Caco-2 (cell line): ENCODE measurements at places on chromosomes 4 and X.

- no peak for DNase-seq
These were observed 177.1 kb downstream of the SPANXN3 start for GRCh38 chrX:143340190-143340589.

DNA sequence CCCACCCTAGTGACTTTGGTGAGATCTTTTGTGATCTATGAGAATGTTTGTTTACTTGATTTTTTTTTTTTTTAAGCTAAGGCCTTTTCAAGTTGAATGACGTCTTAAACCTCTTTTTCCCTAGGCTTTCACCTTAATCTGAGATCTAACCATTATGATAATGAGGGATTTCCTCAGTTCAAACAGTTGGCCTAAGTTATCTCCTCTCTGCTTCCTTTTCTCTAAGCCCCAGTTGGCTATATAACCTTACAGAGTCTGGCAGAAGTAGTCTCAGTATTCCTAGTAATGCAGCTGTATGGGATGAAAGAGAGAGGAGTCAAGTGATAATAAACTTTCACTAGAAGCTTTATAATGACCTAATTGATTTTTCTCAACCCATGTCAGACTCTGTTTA lies 99.0 kb downstream of the STIM2 start:
- no peak for DNase-seq

DNA sequence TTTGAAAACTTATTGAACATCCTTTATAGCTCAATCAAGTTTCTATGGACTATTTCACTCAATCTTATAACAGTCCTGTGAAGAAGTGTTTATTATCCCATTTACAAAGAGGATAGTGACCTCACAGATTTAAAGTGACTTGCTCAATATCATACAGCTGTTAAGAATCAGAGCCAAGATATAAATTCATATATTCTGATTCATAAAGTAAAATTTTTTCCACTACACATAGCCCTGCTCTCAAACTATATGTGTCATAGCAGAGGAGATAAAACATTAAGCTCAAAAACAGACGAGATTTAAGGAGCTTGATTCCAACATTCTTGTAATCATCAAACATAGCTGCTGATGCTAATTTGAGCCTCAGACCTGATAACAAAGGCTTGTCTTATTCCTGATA lies 226.8 kb downstream of the CAMK2D start:
- no peak for DNase-seq

DNA sequence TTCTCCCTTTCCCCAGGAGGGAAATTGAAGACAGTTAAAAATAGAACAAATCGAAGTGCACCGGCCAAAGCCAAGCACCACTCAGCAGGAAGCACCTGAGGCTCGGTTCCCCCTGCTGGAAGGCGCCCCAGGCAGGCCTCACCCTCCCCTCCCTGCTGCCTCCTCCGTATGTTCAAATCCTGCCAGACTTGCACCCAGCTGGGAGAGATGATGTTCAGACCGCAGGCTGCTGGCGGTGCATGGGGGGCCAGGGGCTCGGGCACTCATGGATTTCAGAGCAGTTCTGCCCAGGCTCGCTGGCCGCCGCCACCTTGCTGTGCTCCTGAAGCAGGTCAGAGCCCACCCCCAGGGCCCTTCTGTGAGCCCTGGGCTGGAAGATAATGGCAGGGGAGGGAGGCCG lies 91.4 kb downstream of the DCTD start:
- DNase-seq, result no peak

- no peak for DNase-seq
These were observed 20.2 kb downstream of the PPA2 start for GRCh38 chr4:105453550-105454205.

DNA sequence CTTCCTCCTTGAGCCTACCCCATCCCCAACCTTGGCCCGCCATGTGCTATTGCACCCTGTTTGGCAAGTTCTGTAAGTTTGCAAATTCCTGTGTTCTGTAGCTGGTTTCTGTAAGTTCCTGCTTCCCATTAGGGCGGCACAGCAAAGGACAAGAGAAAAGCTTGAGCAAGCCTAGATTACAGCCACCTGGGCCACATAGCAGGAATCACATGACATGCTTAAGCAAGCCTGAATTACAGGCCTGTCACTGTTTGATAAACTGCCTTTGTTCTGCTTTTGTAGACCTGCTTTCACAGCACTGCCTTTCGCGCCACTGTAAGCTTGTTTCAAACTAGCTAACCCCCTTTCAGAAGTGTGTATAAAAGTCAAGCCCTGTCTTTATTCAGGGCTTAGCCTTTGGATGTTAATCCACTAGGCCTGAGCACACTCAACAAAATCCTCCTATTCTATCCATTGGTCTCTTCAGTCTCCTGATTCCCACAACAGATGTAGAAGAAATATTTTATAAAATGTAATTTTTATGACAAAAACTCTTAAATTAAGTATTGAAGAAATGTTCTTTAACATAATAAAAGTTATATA lies 906.8 kb upstream of the NDST4 start:
- no peak for DNase-seq

DNA sequence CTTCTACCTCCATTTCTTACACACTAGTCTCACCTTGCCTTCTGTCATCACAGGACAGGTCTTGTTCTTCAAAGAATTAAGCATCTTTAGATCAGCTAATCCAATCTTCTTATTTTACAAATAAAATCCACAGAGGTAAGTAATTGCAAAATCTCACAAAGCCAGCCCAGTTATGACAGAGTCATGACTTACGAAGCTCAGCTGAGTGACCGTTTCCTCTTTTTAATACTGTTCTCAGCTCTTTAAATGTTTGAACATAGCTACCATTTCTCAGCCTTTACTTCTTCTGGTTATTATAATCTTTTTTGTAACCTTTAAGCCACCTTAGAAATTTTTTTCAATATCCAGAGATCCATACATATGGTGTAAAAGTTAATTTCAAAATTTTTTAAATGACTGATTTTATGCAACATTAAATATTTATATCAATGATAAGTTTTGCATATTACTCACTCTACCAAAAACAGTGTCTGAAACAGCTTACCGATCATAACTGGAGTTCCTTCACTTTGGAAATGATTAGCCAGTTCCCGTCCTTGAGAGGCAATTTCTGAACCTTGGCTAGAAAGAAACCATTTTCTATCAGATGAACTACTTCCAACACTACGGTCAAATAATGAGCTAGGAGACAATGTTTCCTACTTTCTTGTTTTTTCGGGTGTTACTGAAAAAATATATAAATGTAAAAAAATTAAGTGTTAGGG lies 8.8 kb downstream of the ANKRD37 start:
- no peak for DNase-seq

- no peak for DNase-seq
These were observed 210.4 kb upstream of the AFF2 start for GRCh38 chrX:148290041-148290440.
